ENCODE measurements at places on chromosomes 1 and 21. TPM values are rescaled to one million over a fixed set of nuclear protein-coding genes. Genes with fewer than 3 reads are reported as not detected.

KCNJ15 gene
- total RNA-seq = 6.9 TPM

TNFSF4 gene
- total RNA-seq = 0.66 TPM

- peak within 1 kb of the TSS; percentile 82 for H3K27ac ChIP-seq
- H3K27me3 ChIP-seq = no peaks in the 10 kb centered on the region
- no peaks in the 10 kb centered on the region for H3K36me3 ChIP-seq
- peak within 1 kb of the TSS; percentile 70 for H3K4me3 ChIP-seq
These were observed at the start of gene LYPLA2 for GRCh38 chr1:23790696-23791515. Gene LYPLA2 (plus strand): TSS chr1:23791145. CDS start chr1:23792683, 1,538 bp downstream.

- H3K27me3 ChIP-seq = no peaks in the 10 kb centered on the region
- peak; percentile 72 for DNase-seq
- no peaks in the 10 kb centered on the region for H3K4me1 ChIP-seq
- H3K4me3 ChIP-seq = peak overlapping the region; percentile 4
These were observed 78.0 kb downstream of the STUM start for GRCh38 chr1:226626577-226626956.

DNA sequence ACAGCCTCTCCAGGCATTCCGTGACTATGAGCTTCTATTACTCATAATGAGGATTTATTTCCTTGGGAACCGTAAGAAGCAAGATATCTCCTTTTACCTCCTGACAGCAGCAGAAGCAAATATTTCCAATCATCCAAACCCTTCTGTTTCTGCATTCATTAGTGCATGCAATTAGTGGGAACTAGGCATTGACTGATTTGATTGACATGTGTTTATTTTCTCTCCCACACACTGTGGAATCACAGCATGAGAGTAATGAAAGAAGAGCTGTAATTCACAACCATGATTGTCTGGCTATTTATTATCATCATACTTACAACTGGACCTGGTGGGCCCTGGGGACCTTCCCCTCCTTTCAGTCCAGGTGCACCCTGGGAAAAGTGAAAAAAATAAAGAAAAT is 146.8 kb downstream of the COL11A1 start:
- no peak for DNase-seq
- H3K27ac ChIP-seq = no peak overlapping the region
- no peaks in the 10 kb centered on the region for H3K4me1 ChIP-seq
- no peak overlapping the region for H3K4me3 ChIP-seq
- H3K27me3 ChIP-seq = no peaks in the 10 kb centered on the region
- no peaks in the 10 kb centered on the region for H3K36me3 ChIP-seq

GRCh38 chr1:210200124-210200736 is 32.4 kb upstream of the SERTAD4 start:
- H3K27ac ChIP-seq = no peak overlapping the region
- H3K4me3 ChIP-seq = no peak overlapping the region
- H3K27me3 ChIP-seq = no peaks in the 10 kb centered on the region
- H3K4me1 ChIP-seq = no peaks in the 10 kb centered on the region
- no peak for DNase-seq

- H3K27ac ChIP-seq = peak overlapping the region; percentile 5
- no peaks in the 10 kb centered on the region for H3K36me3 ChIP-seq
- DNase-seq = no peak
- no peaks in the 10 kb centered on the region for H3K27me3 ChIP-seq
- no peak overlapping the region for H3K4me3 ChIP-seq
- H3K4me1 ChIP-seq = peaks cover 7% of the 10 kb centered on the region
These were observed 200.8 kb upstream of the TMEM51 start for GRCh38 chr1:14952626-14953314.

- H3K4me1 ChIP-seq = no peaks in the 10 kb centered on the region
- no peaks in the 10 kb centered on the region for H3K27me3 ChIP-seq
- H3K27ac ChIP-seq = no peak overlapping the region
- DNase-seq = no peak
- H3K36me3 ChIP-seq = no peaks in the 10 kb centered on the region
These were observed 31.5 kb downstream of the RIMS3 start for GRCh38 chr1:40633931-40634376.

All from breast epithelium (tissue), 4 donors.